ENCODE measurements at places on chromosomes 4 and X. TPM values are rescaled to one million over a fixed set of nuclear protein-coding genes. Genes with fewer than 3 reads are reported as not detected.

DNA sequence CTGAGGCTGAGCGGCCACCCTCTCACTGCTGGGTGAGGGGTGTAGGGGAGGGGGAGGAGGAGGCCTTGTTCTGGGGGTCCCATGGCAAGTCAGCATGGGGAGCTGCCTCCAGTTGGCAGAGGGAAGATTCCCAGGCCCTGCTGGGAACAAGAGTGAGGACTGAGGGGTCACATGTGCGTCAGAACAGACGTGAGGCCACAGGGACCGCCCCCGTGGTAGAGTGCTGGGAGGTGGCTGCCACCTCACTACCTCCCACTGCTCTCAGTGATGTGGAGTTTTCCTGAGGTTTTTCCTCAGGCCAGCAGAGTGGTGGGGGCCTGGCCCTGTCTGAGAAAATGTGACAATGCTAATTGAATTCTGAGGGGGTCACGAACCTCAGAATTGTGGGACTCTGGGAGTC is 568 bp downstream of the MAGEC1 start:
- DNase-seq, result no peak
- H3K27me3 ChIP-seq, result no peaks in the 10 kb centered on the region
- no peak overlapping the region for H3K4me3 ChIP-seq
- H3K27ac ChIP-seq, result no peak overlapping the region
- no peaks in the 10 kb centered on the region for H3K36me3 ChIP-seq
- no peaks in the 10 kb centered on the region for H3K4me1 ChIP-seq

- no peaks in the 10 kb centered on the region for H3K27me3 ChIP-seq
- no peaks in the 10 kb centered on the region for H3K4me1 ChIP-seq
- H3K27ac ChIP-seq, result no peak overlapping the region
- no peak for DNase-seq
- no peak overlapping the region for H3K4me3 ChIP-seq
- no peaks in the 10 kb centered on the region for H3K36me3 ChIP-seq
Measured at GRCh38 chrX:123830309-123830708, 29.5 kb upstream of the XIAP start.

- no peak overlapping the region for H3K4me3 ChIP-seq
- H3K27ac ChIP-seq, result peak overlapping the region; percentile 1
Measured at GRCh38 chr4:123824524-123824923, 427.9 kb downstream of the SPRY1 start.

DNA sequence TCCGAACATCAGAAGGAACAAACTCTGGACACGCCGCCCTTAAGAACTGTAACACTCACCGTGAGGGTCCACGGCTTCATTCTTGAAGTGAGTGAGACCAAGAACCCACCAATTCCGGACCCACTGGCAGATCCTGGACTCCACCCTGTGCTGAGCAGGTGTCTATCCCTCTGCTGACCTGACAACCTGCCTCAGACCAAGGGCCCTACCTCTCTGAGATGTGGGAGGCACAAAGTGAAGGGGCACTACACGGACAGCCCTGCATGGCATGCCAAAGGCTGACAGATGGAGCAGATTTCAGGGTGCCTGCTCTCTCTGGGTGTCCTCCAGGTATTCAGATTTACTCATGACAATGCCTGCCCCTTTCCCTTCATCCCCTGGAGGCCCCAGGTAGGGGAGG is 14.0 kb upstream of the HSFX1 start:
- H3K27ac ChIP-seq, result no peak overlapping the region
- no peak overlapping the region for H3K4me3 ChIP-seq
- no peaks in the 10 kb centered on the region for H3K36me3 ChIP-seq
- no peak for DNase-seq

DNA sequence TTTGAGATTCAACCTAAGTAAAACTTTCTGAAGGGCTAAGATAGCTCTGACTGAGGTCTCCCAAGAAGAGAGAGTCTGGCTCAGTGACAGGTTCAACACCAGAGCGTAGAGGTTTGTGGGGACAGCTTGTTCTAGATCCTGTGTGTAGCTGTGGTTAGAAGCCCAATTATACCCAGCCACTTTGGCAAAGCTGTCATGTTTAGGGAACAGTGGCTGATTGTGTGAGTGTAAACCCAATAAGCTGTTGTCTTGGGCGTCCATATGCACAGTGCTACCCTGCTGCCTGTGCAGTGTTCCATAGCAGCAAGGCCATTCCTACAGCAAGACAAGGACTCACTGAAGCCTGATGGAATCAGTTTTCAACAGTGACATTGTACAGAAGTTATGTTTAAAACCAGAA is 11.2 kb upstream of the SCRG1 start:
- no peak for DNase-seq
- no peaks in the 10 kb centered on the region for H3K4me1 ChIP-seq

DNA sequence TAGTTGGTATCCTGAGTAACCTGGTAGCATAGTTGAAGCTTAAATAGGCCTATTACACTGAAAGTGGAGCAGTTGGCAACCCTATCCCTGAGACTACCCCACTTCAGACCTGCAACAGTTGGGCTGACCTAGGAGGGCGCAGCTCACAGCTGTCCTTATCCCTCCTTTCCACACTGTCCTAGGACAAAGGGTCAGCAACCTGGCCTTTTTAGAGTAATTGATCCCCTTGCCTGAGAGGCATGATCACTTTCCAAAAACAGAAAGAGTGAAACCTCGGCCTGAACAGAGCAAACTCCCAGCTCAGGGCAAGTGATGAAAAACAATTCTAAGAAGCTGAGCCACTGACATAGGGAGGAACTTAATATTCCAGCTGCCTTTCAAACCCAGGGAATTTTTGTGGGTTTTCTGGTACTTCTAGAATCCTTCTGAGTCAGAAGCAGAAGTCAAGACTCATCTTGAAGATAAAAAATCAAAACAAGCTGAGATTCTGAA is 94.9 kb upstream of the MYOZ2 start:
- peak overlapping the region; percentile 7 for H3K4me3 ChIP-seq
- H3K36me3 ChIP-seq, result no peaks in the 10 kb centered on the region
- H3K27me3 ChIP-seq, result no peaks in the 10 kb centered on the region
- DNase-seq, result peak; percentile 91

GRCh38 chr4:158770671-158771070 is 1.8 kb downstream of the FNIP2 start:
- no peak overlapping the region for H3K4me3 ChIP-seq
- no peaks in the 10 kb centered on the region for H3K27me3 ChIP-seq

GRCh38 chr4:3269105-3269927 is 20.4 kb downstream of the MSANTD1 start:
- peak overlapping the region; percentile 67 for H3K27ac ChIP-seq
- no peak for DNase-seq

GRCh38 chr4:110155654-110156053 is 42.8 kb downstream of the ELOVL6 start:
- H3K27me3 ChIP-seq, result no peaks in the 10 kb centered on the region
- DNase-seq, result no peak
- no peak overlapping the region for H3K27ac ChIP-seq
- H3K36me3 ChIP-seq, result no peaks in the 10 kb centered on the region
- no peak overlapping the region for H3K4me3 ChIP-seq

GRCh38 chr4:25060963-25061340 is 30.2 kb upstream of the LGI2 start:
- no peak overlapping the region for H3K4me3 ChIP-seq
- H3K27ac ChIP-seq, result no peak overlapping the region
- H3K36me3 ChIP-seq, result no peaks in the 10 kb centered on the region
- no peak for DNase-seq
- no peaks in the 10 kb centered on the region for H3K4me1 ChIP-seq

GRCh38 chr4:119087121-119087520 is 48.5 kb upstream of the MYOZ2 start:
- DNase-seq, result no peak
- H3K4me3 ChIP-seq, result no peak overlapping the region
- H3K27ac ChIP-seq, result no peak overlapping the region

- H3K4me1 ChIP-seq, result peaks cover 6% of the 10 kb centered on the region
- no peaks in the 10 kb centered on the region for H3K36me3 ChIP-seq
- H3K27ac ChIP-seq, result no peak overlapping the region
Measured at GRCh38 chr4:48904101-48904500, 2.5 kb downstream of the OCIAD2 start.

- no peak overlapping the region for H3K27ac ChIP-seq
- no peaks in the 10 kb centered on the region for H3K27me3 ChIP-seq
- no peak for DNase-seq
- H3K4me1 ChIP-seq, result no peaks in the 10 kb centered on the region
Measured at GRCh38 chr4:33737726-33738125, 2506.6 kb downstream of the ARAP2 start.

DNA sequence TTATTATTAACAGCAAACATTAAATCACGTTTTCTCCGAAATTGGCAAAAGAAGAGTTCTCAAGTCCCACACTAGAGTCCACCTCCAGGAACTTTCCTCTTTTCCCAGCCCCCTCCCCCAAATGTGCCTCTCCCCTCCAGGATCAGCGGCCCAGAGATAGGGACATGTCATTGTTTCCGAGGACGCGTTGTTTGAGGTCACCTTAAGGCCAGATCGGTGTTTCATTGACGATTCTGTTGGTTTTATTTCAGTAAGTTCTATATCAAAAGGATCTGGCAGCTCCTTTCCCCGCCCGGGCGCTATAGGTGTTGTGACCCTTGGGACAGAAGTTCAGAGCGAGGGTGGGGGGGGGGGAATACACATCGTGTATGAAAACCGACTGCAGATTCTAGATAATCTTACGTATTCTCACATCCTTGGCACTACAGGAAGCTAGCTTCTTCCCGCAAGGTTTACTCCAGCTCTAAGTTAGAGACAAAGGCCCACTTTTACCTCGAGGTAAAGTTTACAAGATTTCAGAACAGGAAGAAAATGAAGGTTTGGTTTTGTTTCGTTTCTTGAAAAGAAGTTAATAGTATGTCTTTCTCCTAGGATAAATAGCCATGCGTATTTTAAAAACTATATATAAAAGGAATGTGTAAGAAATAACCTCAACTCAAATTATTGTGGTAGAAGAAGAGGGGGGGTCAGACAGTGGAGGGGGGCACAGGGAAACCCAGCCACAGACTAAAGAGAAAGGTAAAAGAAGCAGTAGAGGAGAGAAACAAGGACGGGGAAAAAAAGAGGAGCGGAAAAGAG is 739 bp upstream of the MSX1 start:
- no peak for DNase-seq
- H3K36me3 ChIP-seq, result no peaks in the 10 kb centered on the region
- peak overlapping the region; percentile 34 for H3K4me3 ChIP-seq
- H3K27me3 ChIP-seq, result peaks cover 83% of the 10 kb centered on the region
- H3K4me1 ChIP-seq, result peaks cover 21% of the 10 kb centered on the region
- H3K27ac ChIP-seq, result no peak overlapping the region

- no peak overlapping the region for H3K4me3 ChIP-seq
- no peak for DNase-seq
- H3K4me1 ChIP-seq, result no peaks in the 10 kb centered on the region
- no peaks in the 10 kb centered on the region for H3K27me3 ChIP-seq
- H3K27ac ChIP-seq, result no peak overlapping the region
- H3K36me3 ChIP-seq, result no peaks in the 10 kb centered on the region
Measured at GRCh38 chr4:90027565-90027964, 99.6 kb upstream of the CCSER1 start.

DNA sequence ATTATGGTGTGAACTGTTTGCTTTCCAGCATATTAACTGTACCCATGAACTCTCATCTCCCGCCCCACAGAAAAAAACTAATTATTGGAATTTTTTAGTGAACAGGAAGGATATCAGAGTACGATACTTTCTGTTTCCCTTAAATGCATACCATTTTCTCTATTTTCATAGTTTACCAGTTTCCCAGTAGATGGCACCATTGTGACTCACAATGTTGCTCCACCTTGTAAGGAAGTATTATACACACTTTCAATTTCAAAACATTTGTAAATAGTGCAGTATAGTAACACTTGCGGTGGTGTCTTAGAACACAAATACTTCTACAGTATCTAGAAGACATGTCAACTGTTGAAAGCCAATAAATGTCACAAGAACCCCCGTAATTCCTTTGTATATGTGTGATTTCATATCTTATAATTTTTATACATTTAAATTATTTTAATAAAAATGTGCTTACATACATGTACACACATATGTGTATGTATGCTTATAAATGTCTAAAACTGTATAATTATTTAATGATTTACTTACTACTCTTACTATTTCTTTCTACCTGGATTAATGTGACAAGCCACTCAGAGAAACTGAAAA is 167.3 kb downstream of the SLIT2 start:
- no peak for DNase-seq
- no peak overlapping the region for H3K4me3 ChIP-seq
- H3K27me3 ChIP-seq, result no peaks in the 10 kb centered on the region
- no peak overlapping the region for H3K27ac ChIP-seq
- H3K4me1 ChIP-seq, result no peaks in the 10 kb centered on the region

DNA sequence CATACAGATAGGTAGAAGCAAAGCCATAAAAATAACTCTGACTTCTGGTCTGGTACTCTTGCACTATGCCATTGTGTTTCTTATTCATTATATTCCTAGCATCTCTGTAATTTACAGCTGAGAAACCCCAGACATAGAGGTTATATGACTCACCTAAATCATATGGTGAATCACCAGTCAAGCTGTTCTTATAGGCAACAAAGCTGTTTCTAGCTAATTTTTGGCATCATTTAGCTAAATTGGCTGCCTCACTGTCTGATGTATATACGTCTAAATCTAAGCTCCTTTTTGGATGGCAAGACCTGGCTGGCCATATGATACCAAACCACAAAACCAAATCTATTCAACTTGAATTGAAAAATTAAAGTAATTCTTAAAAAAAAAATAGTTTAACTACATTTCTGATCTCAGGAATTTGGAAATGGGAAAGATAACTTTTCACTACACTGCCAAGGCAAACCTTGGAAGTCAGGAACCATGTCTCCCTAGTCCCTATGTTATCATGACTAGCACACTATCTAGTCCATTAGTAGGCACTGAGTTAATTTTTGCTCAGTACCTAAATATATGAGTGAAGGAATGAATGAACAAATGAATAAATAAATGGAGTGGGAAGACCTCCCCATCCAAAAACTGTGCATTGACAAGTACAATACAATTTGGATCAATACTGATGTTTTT is 41.3 kb upstream of the STAG2 start:
- DNase-seq, result no peak
- no peaks in the 10 kb centered on the region for H3K27me3 ChIP-seq
- no peaks in the 10 kb centered on the region for H3K36me3 ChIP-seq
- H3K4me3 ChIP-seq, result no peak overlapping the region
- no peaks in the 10 kb centered on the region for H3K4me1 ChIP-seq

- no peak overlapping the region for H3K27ac ChIP-seq
- H3K4me3 ChIP-seq, result no peak overlapping the region
- DNase-seq, result no peak
- no peaks in the 10 kb centered on the region for H3K4me1 ChIP-seq
Measured at GRCh38 chr4:48008021-48008596, 8.4 kb downstream of the CNGA1 start.

- DNase-seq, result no peak
- H3K4me1 ChIP-seq, result no peaks in the 10 kb centered on the region
- H3K4me3 ChIP-seq, result no peak overlapping the region
- no peak overlapping the region for H3K27ac ChIP-seq
Measured at GRCh38 chrX:101677028-101677427, 17.4 kb upstream of the ARMCX2 start.

Gene REPS2
- 8.8 TPM for total RNA-seq

Gene DOK7
- total RNA-seq, result 42.0 TPM

Gene MAGED1
- 16.1 TPM for total RNA-seq

Gene COX7B2
- total RNA-seq, result not detected

Gene ARSJ
- total RNA-seq, result 0.67 TPM

Gene STOX2
- 6.0 TPM for total RNA-seq

Gene LRCH2
- 0.71 TPM for total RNA-seq

Gene DMD
- 201 TPM for total RNA-seq

Gene PAGE2B
- total RNA-seq, result not detected

Gene ALPK1
- total RNA-seq, result 4.5 TPM

Data from gastrocnemius medialis (tissue), 4 donors.